ENCODE measurements at places on chromosomes 12 and 14.

- DNase-seq, result no peak
Measured at GRCh38 chr12:123223241-123223668, 9.7 kb downstream of the MPHOSPH9 start.

DNA sequence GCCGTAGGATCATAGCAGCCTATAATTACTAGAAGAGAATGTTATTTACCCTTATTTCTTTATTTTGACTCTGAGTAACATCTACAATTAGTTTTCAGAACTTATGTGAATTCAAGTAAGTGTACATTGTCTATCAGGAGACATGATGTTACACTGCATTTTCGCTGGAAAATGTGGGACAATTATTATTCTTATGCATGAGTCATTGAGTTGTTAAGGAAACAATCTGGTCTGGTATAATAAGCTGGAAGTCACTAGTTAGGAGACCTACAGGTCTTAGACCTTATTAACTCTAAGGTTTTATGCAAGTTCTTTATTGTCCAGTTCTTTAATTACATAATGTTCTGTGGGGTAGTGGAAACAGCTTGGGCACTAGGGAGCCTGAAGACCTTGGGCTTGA, 5.8 kb downstream of the KTN1 start:
- DNase-seq, result no peak

DNA sequence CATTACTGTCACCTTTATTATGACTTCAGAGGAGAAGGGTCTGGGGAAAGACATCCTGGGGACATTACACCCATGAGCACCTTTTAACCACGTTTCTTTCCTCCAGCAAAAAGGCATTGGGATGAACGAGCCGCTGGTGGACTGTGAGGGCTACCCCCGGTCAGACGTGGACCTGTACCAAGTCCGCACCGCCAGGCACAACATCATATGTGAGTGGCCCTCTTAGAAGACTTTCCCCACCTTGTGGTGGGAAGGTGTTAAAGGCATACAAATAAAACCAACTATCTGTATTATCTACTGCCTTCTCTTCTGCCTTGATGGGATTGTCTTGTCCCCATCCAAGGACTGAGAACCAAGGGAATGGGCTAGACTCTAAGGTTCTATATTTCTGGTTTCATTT, 6.0 kb downstream of the PSMD9 start:
- no peak for DNase-seq

GRCh38 chr12:46124848-46125619, 134.7 kb upstream of the SCAF11 start:
- peak; percentile 62 for DNase-seq
